ENCODE measurements at places on chromosomes 13 and 19.

DNA sequence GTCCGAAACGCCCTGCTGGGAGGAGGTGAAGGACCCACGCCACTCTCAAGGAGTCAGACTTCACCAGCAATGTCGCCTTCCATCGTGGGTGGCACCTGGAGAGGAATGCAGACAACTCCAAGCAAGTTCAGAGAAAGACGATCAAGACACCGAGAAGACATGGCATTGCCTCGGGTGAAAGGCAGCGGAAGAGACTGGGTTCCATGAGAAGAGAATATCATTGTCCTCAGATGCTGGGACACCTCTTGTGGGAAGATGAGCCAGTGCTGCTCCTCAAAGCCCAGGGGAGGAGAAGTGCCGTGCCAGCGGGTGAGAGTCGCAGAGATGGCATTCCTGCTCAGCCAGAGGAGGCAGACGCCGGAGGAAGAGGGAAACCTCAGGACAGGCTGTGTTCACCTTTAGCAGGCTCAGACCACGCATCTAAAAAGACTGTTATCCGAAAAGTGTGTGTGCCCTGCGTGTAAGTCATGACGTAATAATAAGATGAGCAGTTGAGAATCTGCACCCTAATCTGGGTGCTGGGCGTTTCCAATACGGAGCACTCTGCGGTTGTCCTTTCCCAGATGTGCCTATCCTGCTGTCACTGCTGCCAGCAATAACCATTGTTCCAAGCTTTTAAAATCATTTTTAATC lies 144.6 kb upstream of the SPACA7 start:
- no peak for DNase-seq

GRCh38 chr19:55353803-55354697 lies 469 bp downstream of the COX6B2 start:
- peak; percentile 71 for DNase-seq

- DNase-seq = no peak
Observed at GRCh38 chr13:112059457-112060281, 7.3 kb upstream of the SOX1 start.

DNA sequence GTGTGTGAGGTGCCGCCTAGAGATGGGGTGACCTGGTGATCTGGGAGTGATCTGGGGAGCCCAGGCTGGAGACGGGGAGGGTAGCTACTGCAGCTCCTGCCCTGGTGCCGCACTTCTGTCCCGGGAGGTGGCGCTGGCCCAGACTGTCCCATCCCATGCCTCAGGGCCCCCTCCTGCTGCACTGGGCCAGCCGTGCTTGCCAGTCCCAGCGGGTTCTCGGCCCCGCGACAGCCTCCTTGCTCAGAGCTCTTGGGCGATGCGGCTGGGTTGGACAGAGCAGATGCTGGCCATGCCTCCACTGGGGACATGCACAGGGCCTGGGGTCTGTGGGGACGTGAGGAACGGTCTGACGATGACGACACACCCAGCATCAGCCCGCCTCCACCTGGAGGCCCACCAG lies 2.5 kb downstream of the RAX2 start:
- no peak for DNase-seq

DNA sequence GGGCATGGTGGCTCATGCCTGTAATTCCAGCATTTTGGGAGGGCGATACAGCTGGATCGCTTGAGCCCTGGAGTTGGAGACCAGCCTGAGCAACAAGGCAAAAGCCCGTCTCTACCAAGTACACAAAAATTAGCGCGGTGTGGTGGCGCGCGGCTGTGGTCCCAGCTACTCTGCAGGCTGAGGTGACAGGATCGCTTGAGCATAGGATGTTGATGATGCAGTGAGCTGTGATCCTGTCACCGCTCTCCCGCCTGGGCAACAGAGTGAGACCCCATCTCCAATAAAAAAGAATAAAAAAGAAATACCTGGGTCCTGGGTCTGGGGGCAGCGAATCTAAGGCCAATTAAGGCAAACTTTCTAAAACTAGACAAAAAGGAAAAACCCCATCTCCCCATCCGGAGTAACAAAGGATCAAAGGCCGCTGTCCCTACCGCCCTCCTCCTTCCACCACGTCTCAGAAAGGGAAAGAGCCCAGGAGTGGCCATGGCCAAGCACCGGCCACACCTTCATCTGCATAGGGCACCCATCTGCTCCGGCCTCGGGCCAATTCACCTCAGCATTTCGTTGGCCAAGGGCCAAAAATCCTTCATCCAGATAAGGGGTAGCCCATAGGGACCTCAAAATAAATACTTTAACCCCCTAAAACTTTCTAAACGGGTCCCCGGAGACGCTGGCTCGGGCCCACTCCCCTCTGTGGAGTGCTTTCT lies 851 bp downstream of the ZNF320 start:
- peak; percentile 13 for DNase-seq

DNA sequence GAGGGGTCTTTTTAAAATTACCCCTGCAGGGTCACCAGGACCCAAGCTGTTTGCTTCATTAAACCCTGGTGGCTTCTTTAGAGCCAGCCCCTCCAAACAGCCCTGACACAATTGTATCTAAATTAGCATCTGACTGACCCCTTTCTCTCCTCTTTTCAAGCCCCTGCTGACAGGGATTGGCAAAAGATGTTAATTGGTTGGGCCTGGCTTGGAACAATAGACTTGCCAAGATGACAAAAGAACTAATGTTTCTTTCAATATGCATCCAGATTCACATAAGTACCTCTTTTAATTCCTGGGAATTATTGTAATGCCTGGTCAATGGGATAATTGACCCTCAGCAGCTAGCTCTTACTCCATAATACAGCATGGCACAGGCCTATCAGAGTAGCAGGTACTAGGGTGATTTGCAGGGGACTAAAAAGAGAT lies 140.8 kb downstream of the SHISA2 start:
- no peak for DNase-seq

- no peak for DNase-seq
Observed at GRCh38 chr13:110330491-110331011, 23.5 kb downstream of the COL4A2 start.

- DNase-seq = peak; percentile 29
Observed at GRCh38 chr13:25276748-25277147, 10.5 kb downstream of the MTMR6 start.

GRCh38 chr13:109787135-109787954 lies 962 bp upstream of the IRS2 start:
- peak; percentile 50 for DNase-seq

DNA sequence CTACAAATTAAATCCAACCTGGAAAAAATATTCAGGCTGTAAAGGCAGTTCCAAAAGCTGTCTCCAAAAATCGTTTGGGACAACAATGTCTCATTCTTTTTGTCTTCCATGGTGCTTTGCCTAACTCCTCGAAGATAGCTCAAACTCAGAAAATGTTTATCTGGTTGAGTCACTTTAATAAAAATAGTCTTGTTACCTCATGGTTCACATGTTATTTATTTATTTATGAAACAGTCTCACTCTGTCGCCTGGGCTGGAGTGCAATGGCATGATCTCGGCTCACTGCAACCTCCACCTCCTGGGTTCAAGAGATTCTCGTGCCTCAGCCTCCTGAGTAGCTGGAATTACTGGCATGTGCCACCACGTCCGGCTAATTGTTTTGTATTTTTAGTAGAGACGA lies 4.9 kb upstream of the BRD4 start:
- no peak for DNase-seq

DNA sequence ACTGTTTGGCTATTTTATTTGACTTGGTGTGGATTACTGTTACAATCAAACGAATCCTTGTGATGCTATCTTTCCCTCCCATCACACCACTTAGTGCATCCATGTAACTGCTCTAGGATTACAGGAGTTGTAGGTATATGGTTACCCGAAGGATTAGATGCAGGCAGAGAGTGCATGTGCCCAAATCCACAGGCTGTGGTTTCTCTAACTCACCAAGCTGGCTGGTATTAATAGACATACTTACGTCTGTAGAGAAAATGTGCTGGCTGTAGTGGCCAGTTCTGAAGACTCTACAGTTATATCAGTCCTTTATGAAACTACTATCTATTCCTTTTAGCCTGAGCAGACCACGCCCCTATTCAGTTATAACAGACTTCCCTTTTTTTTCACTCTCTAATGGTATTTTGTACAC lies 1.1 kb upstream of the HMGB1 start:
- DNase-seq = peak; percentile 12

DNA sequence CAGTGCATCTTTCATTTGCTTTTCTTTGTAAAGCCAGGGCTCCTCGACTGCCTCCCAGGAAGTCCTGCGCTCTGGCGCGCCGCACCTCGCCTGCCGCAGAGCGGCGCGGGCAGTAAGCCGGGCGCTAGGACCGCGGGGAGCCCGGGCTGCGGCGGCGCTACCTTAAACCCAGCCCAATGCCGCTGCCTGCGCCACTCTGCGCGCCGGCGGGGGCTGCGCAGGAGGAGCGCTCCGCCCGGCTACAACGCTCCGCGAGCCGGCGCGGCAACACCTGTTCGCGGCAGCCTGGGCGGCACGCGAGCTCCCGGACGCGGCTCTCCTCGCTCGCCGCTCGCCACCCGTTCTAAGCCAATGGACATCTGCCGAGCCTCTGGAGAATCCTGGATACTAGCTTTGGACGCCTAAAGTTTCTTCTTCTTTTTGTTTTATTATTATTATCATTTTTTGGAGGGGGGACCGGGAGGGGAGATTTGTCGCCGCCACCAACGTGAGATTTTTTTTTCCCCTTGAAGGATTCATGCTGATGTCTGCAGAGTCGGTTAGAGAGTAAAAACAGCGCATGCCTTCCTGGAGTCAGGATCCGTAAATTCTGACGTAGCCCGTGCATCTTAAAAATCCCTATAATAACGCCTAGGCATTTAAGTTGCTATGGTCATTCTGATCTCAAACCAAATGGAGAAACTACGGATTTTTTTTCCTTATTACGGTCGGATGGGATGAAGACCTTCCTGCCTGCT lies at the start of gene FGF9:
Gene FGF9, plus strand, starts transcription at position 191 of the 737 bp plus-strand sequence. CDS start 840 bp downstream, outside the sequence.
- DNase-seq = peak; percentile 88

- DNase-seq = no peak
Observed at GRCh38 chr13:29175250-29175873, 355.2 kb downstream of the MTUS2 start.

GRCh38 chr13:108932196-108932595 lies 302.8 kb downstream of the MYO16 start:
- no peak for DNase-seq

DNA sequence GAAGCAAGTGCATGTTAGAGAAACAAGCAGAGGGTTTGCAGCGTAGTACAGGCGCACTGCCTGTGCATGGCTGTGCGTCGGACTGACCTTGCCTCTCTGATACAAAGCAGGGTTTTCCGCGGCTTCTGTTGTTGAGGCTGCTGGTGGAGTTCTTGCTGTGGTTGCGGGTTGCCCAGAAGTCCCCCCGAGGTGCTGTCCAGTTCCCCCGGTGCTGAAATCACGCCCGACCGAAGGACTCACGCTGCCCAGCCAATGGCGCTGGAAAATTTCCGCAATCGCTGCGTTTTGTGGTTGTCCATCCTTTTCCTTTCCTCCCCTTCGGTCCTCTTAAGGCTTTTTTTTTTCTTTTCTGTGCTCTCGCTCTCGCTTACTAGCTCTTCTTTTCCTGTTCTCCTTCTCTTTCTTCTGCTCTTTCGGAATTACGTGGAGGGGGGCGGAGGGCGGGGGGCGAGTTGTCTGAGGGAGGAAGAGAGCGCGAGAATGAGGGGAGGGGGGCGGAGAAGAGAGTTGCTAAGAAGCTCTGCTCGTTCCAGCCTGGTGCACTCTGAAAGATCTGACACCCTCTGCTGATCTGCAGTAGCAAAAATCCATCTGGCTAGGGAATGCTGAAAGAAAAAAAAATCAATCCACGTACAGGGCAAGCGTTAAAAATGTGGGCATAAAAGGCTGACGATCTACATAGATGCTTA lies at the start of gene SLITRK1:
Gene SLITRK1, minus strand, starts transcription at position 558 of the 689 bp plus-strand sequence. CDS start 967 bp downstream, outside the sequence.
- peak; percentile 55 for DNase-seq

DNA sequence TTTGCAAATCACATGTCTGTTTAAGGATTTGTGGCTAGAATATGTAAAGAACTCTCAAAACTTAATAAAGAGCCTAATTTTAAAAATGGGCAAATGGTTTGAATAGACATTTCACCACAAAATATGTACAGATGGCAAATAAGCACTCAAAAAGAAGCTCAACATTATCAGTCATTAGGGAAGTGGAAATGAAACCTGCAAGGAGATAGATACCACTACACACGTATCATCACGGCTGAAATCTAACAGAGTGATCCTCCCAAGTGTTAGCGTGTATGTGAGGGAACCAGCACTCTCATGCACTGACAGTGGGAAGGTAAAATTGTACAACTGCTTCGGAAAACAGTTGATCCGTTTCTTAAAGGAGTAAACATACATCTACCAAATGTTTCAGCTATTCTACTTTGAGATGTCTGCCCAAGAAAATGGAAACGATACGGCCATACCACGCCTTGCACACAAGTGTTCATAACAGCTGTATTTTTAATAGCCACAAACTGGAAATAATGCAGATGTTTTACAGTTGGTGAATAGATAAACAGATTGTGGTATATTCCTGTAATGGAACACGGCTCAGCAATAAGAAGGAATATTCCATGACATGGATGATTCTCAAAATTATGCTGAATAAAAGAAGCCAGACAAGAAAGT lies 14.5 kb downstream of the ARHGEF7 start:
- DNase-seq = no peak

GRCh38 chr19:51751655-51752054 lies at the start of gene FPR1:
Gene FPR1, minus strand, starts transcription at chr19:51751878. Its CDS starts 4,884 bp downstream, at chr19:51746994.
- no peak for DNase-seq

DNA sequence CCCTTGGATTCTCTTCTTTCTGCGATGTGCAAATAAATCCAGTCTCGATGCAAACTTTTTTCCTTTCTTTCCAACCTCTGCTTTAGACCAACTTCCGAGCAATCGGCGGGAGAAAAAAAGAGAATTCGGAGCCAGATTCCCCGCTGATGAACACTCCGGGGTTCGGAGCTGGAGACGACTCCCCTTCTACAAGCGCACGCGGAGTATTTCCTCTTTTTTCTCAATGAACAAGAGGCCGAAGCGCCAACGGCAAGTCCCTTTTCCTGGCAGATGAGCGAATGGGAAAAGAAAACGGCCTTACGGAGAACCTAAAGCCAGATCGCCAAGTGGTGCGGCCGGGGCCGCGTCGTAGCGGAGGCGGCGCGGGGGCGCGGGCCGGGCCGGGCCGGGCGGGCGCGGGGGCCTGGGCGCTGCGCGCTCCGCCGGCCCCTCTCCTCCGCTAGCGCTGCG lies 250 bp downstream of the SPRY2 start:
- peak; percentile 20 for DNase-seq

- no peak for DNase-seq
Observed at GRCh38 chr19:3171894-3172672, 6.5 kb upstream of the S1PR4 start.

GRCh38 chr19:19068659-19069654 lies 5.2 kb downstream of the SLC25A42 start:
- no peak for DNase-seq

DNA sequence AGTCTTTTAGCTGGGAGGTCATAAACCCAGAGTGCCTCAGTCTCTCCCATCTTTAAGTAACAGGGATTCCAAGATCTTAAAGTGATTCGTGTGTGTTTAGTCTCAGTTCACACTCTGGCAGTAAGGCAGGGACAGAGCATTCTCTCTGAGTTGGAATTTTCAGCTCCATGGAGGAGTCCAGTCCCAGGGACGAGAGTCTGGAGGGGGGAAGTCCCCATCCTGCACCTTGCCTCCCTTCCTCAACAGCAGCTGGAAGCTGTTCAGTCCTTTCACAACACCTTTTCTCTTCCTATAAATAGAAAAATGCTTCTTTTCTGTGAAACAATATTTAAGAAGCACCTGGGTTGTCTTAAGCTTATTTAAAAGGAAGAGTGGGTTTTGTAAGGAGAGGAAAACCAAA lies 82.0 kb downstream of the KLF5 start:
- DNase-seq = no peak
